ENCODE measurements at places on chromosomes 7 and 10. TPM values are rescaled to one million over a fixed set of nuclear protein-coding genes. Genes with fewer than 3 reads are reported as not detected.
A peak's percentile ranks its signal among the peaks of the same experiment; 100 is the strongest.

CCDC172 gene
- total RNA-seq = not detected

DNA sequence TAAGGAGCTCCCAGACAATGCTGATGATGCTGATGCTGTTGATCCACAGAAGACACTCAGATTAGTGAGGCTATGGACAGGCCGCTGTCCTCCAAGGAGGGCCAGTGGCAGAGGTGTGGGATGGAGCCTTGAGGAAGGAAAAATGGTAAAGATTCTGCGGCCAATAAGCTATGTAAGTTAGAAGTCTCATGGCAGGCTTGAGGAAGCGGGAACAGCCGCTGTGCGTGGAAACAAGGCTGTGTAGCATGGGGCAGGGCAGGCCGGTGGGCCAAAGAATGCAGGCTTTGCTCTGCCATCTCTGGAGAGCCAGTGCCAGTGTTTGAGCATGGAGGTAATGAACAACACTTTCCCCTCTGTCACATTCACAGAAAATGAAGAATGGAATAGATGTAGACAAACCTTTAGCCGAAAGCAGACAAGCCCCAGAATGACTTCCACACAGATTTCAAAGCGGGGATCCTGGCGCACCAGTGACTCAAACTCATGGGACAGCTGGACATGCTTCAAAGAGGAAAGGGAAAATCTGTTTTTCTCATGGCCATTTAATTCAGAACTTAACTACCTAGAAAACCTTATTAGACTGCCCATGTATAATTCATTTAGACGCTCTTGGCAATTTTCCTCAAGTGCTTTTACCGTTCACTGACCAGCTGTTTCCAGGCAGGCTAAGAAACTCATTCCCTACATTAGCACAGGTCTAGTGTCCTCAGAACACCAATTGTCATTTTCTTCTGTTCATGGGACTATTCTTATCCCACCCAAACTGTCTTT lies 16.9 kb upstream of the FIGNL1 start:
- H3K36me3 ChIP-seq = no peaks in the 10 kb centered on the region
- no peak for DNase-seq
- no peak overlapping the region for H3K4me3 ChIP-seq
- H3K4me1 ChIP-seq = peaks cover 8% of the 10 kb centered on the region
- no peaks in the 10 kb centered on the region for H3K27me3 ChIP-seq

SPRN gene
- not detected for total RNA-seq

DNA sequence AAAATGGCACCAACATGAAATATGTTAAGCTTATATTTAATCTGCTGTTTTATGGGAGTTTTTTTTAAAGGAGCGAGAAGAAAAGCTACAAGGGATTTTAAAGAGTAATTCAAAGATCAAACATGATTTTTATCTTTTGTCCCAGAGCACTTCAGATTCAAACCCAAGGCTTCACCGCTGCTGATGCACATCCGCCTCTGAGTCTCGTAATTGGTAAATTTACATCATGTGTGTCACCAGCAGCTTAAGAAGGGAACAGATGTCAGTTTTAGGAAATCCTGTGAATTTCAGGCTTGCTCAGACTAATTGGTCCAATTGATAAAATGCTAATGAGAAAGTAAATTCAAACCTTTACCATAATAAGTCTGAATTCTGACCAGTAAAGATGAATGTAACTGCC lies 406.3 kb downstream of the GFRA1 start:
- no peaks in the 10 kb centered on the region for H3K27me3 ChIP-seq

- no peaks in the 10 kb centered on the region for H3K27me3 ChIP-seq
- H3K27ac ChIP-seq = peak overlapping the region; percentile 89
- peak overlapping the region; percentile 79 for H3K4me3 ChIP-seq
- DNase-seq = no peak
- peaks cover 63% of the 10 kb centered on the region for H3K4me1 ChIP-seq
Measured at GRCh38 chr10:49113741-49114141, 1.6 kb downstream of the VSTM4 start.

TMEM236 gene
- total RNA-seq = 0.52 TPM

DNA sequence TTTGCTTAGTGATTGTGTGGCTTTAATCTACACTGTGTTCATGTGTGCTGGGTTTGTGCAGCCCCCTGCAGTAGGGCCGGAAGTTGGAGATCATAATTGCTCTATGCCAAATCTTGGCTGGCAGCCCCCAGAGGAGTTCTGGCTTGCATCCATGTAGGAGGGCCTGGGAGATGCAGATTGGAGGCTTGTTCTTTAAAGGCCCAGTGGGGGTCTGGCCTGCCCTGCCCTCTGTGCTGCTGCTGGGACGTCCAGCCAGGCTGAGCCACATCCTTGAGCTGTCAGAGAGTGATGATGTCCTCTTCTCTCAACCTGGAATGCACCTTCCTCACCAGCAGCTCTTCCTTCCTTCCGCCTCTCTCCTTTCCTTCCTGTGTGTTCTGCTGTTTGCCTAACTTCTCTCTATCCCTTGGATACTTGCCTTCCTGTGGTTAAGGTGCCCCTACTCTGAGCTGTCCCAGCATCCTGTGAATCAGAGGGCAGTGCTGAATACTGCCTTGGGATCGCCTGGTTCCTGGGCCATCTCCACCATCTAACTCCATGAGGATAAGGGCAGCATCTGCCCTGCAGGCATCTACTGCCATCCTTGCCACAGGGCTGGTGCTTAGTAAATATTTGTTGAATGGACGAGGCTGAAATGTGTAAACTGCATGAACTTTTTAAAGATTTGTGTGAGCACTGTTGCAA lies 30.2 kb downstream of the DOCK1 start:
- peaks cover 42% of the 10 kb centered on the region for H3K4me1 ChIP-seq
- H3K36me3 ChIP-seq = no peaks in the 10 kb centered on the region
- no peak for DNase-seq
- no peaks in the 10 kb centered on the region for H3K27me3 ChIP-seq
- H3K4me3 ChIP-seq = no peak overlapping the region
- no peak overlapping the region for H3K27ac ChIP-seq

GRCh38 chr7:21318916-21319270 lies 109.0 kb upstream of the SP4 start:
- H3K27ac ChIP-seq = no peak overlapping the region
- no peaks in the 10 kb centered on the region for H3K27me3 ChIP-seq
- no peaks in the 10 kb centered on the region for H3K4me1 ChIP-seq
- DNase-seq = no peak

CRHR2 gene
- total RNA-seq = 0.21 TPM

- no peak overlapping the region for H3K27ac ChIP-seq
- no peak overlapping the region for H3K4me3 ChIP-seq
Measured at GRCh38 chr7:131145026-131145425, 182.7 kb upstream of the MKLN1 start.

- H3K27ac ChIP-seq = peak overlapping the region; percentile 55
- peaks cover 54% of the 10 kb centered on the region for H3K27me3 ChIP-seq
- no peaks in the 10 kb centered on the region for H3K4me1 ChIP-seq
- H3K4me3 ChIP-seq = peak overlapping the region; percentile 68
- peak; percentile 27 for DNase-seq
- peaks cover 19% of the 10 kb centered on the region for H3K36me3 ChIP-seq
Measured at GRCh38 chr7:159143780-159144757, 598 bp downstream of the VIPR2 start.

DNA sequence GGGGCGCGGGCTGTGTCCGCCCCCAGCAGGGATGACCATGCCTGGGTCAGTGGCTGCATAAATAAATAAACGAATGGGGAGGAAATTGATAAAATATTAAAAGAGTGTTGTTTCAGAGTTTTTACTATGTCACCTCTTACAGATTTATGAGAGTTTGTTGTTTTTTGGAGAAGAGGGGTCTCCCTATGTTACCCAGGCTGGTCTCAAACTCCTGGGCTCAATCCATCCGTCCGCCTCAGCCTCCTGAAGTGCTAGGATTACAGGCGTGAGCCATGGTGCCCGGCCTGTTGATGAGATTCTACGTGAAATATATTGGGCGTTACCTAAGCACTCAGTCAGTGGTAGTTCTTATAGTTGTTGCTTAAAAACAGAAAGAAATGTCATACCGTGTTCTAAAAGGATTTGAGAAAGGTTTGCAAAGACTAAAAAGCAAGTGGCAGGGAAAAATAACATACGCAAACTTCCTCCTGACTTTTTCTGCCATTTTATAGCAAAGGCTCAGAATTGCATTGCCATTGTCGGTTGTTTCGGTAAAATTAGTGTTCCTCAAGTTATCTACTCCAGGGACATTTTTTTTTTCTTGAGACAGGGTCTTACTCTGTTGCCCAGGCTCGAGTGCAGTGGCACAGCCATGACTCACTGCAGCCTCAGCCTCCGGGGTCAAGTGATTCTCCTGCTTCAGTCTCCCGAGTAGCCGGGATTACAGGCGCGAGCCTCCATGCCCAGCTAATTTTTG lies 39.5 kb upstream of the FOXK1 start:
- H3K27ac ChIP-seq = peak overlapping the region; percentile 82
- H3K4me3 ChIP-seq = peak overlapping the region; percentile 73
- H3K36me3 ChIP-seq = no peaks in the 10 kb centered on the region
- DNase-seq = no peak
- H3K27me3 ChIP-seq = no peaks in the 10 kb centered on the region

GRCh38 chr10:7218968-7219367 lies 191.9 kb downstream of the SFMBT2 start:
- H3K27ac ChIP-seq = peak overlapping the region; percentile 26
- no peak for DNase-seq
- H3K4me1 ChIP-seq = no peaks in the 10 kb centered on the region
- H3K4me3 ChIP-seq = no peak overlapping the region

SPDYE5 gene
- total RNA-seq = not detected

DNA sequence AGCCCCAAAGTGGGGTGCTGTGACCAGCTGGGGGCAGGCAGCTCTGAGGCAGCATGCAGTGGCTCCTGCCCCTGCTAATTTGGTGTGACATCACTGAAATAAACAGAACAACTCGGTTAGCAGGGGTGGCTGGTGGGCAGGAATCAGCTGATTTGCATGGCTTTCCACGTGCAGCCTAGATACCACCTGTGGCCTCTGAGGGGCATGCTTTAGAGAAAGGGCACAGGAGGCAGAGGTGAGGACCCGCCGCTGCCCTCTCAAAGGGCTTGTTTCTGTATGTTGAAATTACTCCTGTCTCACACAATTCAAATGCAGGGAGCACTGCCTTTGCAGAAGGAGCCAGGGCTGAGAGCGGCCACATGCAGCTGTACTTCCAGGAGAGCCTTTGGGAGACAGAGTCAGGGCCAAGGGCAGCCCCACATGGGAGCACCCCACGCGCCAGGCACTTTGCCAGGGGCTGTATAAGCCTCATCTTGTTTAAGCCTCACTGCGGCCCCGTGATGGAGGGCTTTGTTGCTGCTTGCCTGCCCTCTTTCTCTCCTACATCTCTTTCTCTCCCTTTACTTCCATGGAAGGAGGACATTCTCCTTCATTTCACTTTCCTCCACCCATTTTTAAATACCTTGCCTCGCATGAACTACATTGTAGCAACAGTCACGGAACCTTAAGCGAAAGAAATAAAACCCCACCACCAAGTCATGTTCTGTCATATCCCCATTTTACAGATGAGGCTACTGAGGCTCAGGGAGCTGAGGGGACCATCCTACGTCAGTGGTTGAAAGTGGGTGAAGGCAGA lies 137.7 kb downstream of the ZMIZ1 start:
- no peak for DNase-seq
- peaks cover 31% of the 10 kb centered on the region for H3K4me1 ChIP-seq
- H3K27me3 ChIP-seq = no peaks in the 10 kb centered on the region
- peaks cover 96% of the 10 kb centered on the region for H3K36me3 ChIP-seq

DNA sequence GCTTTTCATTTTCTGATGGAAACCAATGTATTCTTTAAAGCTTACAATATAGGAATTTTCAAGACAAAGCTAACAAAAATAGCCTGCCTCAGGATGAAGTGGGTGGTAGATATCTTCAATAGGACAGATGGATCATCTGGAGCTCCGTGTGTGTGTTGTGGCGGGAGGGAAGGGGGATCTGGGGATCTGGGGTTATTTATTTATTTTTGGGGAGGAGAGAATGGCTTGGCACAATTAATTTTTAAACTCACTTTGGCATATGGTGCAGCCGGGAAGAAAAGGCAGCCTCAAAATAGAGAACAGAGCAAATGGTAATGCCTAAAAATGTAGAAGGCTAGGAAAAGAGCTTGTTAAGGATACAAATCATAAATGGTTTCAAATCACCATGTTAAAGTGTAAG lies 11.6 kb upstream of the ABLIM1 start:
- H3K4me1 ChIP-seq = peaks cover 41% of the 10 kb centered on the region
- no peak for DNase-seq
- no peaks in the 10 kb centered on the region for H3K36me3 ChIP-seq
- H3K4me3 ChIP-seq = no peak overlapping the region
- no peaks in the 10 kb centered on the region for H3K27me3 ChIP-seq

GRCh38 chr10:60281331-60281730 lies 108.3 kb downstream of the ANK3 start:
- no peak for DNase-seq
- no peaks in the 10 kb centered on the region for H3K27me3 ChIP-seq
- no peaks in the 10 kb centered on the region for H3K4me1 ChIP-seq
- H3K36me3 ChIP-seq = no peaks in the 10 kb centered on the region
- peak overlapping the region; percentile 3 for H3K27ac ChIP-seq
- H3K4me3 ChIP-seq = no peak overlapping the region

HGF gene
- total RNA-seq = 3.3 TPM

- H3K27ac ChIP-seq = no peak overlapping the region
- no peaks in the 10 kb centered on the region for H3K27me3 ChIP-seq
- no peaks in the 10 kb centered on the region for H3K4me1 ChIP-seq
- no peak overlapping the region for H3K4me3 ChIP-seq
Measured at GRCh38 chr7:123437447-123437995, 96.9 kb downstream of the IQUB start.

HOXA7 gene
- not detected for total RNA-seq

DNA sequence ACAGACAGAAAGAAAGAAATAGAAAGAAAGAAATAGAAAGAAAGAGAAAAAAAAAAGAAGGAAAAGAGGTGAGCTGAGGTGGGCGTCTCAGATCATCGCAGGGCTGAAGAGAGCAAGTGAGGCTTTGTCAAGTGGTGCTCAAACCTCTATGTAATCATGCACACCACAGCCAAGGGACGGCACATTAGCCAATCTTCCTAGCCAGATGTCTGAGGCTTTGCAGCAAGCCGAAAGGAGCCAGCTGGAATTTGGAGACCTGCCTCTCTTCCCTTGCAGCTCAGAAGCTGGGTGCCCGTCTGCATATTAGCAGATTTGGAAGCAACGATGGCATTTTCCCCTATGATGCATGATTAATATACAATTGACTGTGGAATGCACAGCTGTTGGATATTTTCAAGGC lies 52.5 kb downstream of the ADRA2A start:
- no peak overlapping the region for H3K27ac ChIP-seq
- H3K4me3 ChIP-seq = no peak overlapping the region
- H3K36me3 ChIP-seq = no peaks in the 10 kb centered on the region
- H3K27me3 ChIP-seq = no peaks in the 10 kb centered on the region

ZMIZ1 gene
- total RNA-seq = 49.2 TPM

DNA sequence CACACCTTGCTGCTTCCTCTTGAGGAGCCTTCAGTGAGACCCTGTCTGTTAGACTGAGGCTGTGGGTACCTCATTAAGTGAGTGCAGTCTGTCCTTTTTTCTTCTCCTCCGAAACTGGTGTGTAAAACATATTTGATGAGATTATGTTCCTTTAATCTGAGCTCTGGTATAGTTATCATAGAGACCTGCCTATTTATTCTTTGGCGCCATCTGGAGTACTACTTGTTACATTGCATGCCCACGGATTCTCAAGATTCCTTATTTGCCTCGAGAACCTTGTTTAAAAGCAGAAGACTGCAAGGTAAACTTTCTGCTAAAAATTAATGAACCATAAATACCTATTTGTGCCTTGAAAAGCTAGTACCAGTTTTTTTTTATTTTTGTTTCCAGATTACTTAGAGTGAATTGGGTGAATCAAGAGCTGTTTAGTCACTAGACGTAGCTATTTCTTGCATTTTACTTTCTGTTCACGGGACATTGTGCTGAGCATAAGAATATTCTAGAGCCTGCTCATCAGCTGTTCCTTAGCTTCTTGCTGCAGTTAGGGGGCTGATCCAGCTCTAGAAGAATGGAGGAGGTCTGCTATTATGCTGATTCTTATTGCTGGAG lies 16.9 kb upstream of the STMP1 start:
- H3K27ac ChIP-seq = no peak overlapping the region
- no peak for DNase-seq
- no peaks in the 10 kb centered on the region for H3K4me1 ChIP-seq
- H3K27me3 ChIP-seq = no peaks in the 10 kb centered on the region
- H3K4me3 ChIP-seq = no peak overlapping the region

SPDYE8 gene
- not detected for total RNA-seq
